GM18507 (cell line): ENCODE measurements at places on chromosomes 6 and 20.

- no peak for DNase-seq
Observed at GRCh38 chr20:34243377-34243776, 2.2 kb downstream of the ASIP start.

- DNase-seq = no peak
Observed at GRCh38 chr20:665276-665675, 10.3 kb downstream of the SCRT2 start.

DNA sequence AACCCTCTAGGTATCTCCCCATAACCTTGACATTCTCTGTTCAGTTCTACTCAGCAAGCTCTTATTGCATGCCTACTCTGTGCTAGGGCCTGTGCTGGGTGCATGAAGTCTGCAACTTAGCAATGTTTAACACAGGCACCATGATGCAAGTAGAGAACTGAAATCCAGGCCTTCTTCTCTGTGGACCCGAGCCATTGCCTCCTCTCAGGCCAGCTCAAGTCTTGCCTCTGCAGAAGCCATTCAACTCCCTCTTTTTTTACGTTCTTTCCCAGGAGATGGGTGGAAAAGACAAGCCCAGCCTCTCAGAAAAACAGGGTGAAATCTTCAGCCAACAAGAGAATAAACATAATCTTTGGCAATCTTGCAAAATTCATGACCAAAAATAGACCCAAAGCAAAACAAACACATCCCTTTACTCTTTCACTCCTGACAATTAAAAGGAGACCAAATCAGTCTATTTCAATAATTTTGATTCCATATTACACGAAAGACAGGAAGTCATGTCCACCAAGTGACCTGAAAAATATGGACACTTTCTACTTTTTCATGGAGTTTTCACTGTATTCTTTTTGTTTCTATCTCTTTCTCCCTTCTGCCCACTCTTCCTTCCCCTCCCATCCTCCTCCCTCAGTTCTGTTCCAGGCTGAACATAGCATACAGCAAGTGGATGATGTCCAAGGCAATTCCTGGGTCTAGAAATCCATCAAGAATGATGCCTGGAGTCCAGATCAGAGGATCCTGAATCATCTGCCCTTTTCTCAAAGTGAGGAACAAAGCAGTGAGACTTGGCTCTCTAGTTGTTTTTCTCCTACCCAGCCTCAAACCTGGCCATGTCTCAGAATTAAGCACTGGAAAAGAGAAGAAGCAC lies 45.4 kb upstream of the MOCS1 start:
- DNase-seq = no peak

GRCh38 chr20:58416835-58417234 lies 27.8 kb downstream of the VAPB start:
- no peak for DNase-seq

GRCh38 chr20:25081730-25082497 lies at the start of gene VSX1:
TSS of gene VSX1 (minus strand) at chr20:25082141. CDS start at chr20:25082096, 45 bp downstream.
- DNase-seq = no peak

GRCh38 chr6:19325335-19325789 lies 511.8 kb upstream of the ID4 start:
- no peak for DNase-seq
